ENCODE measurements at places on chromosomes 12 and 14.

DNA sequence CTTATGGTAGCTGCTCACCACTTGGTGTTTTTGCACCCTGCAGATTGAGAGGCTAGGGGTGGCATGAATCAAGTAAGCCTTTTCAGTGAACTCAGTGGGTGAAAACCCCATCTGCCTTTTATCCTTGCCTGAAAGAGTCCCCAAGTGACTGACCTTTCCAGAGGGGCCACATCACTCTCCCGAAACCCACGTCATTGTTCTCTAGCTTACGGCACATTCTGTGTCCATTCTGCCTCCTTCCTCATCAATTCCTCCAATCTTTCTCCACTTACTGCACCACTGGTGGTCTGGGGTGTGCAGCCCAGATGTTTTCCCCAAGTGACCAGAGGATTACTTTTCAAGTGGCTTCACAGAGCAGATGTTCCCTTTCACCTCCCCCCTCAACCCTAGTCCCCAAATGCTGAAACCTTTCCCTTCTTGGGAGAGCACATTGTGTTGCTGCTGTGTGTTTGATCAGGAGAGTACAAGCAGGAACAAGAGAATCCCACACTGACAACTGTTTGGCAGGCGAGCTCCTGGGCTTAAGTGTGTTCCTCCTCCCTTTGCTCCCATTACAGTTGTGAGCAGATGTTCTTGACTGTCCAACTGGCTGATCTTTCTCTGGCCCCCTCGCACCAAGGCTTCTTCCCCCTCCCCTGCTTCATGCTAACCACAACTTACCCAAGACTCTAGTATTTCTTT lies 138.0 kb upstream of the IGF1 start:
- no peak for DNase-seq

DNA sequence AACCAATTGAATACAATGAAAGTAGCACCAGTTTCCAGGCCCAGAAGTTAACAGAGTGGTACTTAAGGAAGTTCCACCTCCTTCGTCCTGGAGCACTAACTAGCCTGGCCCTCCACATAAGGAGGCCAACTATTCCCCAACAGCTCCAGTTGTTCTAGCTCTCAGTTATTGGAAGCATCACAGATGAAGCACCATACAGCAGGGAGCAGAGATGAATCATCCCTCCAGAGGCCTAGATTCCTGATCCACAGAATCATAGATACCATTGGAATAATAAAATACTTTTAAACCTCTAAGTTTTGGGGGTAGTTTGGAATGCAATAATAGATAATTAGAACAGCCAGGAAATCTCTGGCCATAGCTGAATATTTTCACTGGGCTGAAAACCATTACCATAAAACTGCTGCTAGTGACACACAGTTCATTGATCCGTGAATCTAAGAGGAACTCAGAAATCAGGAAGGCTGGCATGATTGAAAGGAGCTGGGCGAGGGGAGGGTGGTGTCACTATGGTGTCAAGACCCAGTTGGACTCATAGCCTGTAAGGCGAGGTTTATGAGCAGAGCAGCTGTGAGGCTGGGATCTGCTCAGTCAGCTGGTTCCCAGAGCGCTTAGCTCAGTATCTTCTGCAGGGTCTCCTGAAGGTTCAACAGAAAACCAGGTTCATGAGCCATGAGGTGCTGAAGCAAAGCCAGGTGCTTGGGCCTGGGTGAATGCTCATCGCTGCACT lies 371.4 kb upstream of the TMTC1 start:
- DNase-seq = no peak

DNA sequence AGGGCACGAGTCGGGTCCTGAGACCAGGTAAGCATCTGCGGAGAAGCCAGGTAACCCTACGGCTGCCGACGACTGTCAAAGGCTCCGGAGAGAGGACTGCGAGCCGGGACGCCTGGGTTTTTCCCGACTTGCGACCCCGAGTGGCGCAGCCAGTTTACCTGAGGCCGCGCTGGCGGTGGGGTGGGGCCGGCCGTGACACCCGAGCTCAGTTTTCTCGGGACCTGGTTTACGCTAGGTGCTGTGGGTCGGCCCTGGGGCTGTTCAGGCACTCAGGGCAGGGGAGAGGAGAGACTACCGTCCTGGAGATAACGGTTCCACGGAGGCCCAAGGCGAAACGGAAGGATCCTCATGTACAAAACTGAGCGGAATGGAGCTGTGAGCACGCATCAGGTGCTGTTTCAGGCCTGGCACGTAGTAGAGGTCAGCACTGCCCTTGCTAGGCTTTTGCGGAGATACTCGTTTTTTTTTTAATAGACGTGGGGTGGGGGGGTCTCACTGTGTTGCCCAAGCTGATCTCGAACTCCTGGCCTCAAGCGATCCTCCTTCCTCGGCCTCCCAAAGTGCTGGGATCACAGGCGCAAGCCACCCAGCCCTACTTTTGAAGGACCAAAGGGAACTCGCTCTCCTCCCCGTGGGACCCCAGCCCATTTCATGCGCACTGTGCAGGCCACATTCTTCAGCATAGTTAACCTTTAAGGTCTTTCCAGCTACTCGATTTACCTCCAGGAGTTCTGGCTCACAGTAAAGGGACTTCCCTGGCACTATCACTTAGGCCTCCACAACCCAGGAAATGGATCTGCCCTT lies 471 bp downstream of the MTRFR start:
- peak; percentile 31 for DNase-seq

GRCh38 chr12:77559400-77560074 lies 271.2 kb upstream of the NAV3 start:
- no peak for DNase-seq

DNA sequence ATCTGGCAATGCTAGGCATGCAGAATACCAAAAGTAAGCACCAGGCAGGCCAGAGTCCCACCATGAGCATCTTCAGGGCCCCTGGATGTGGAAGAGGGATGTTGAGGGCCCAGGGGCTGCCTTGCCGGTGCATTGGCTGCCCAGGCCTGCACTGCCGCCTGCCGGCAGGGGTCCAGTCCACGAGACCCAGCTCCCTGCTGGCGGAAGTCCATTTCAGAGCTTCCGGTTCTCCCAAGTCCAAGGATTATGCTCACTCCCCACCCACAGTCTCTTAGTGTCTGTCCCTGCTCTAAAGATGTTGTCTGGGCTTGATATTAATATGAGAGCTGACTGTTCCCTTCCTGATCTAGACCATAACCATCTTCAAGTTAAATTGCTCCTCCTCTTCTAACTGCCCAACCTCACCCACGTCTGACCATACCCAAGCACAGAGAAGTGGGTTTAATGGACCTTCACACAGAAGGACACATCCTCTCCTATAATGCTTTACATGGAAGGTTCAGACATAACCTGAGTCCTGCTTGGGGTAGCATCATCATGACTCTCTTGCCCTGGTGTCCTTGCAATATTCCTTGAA lies 117.4 kb downstream of the DAD1 start:
- peak; percentile 43 for DNase-seq

GRCh38 chr12:74781991-74782485 lies 244.4 kb downstream of the ATXN7L3B start:
- no peak for DNase-seq

- no peak for DNase-seq
Measured at GRCh38 chr12:5310151-5310550, 121.8 kb upstream of the NTF3 start.

GRCh38 chr12:107318806-107319532 lies 225.6 kb upstream of the CRY1 start:
- no peak for DNase-seq

DNA sequence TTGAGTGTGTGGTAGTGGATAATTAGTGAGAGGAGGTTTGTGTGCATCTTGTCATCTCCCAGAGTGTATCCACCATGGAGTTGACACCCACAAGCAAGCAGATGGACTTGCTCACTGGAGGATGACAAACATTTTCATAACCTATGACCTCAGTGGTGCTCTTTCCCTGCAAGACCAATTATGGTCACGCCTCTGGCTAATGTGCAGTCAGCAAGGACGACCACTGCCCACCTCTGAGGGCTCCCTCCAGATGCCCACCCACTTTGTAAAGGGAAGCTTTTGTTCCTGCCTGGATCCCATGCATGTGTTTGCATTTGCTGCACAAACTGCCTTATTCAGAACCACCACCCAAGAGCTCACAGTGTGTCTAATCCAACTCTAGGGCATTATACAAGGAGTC lies 982.8 kb downstream of the TMEM121 start:
- no peak for DNase-seq

DNA sequence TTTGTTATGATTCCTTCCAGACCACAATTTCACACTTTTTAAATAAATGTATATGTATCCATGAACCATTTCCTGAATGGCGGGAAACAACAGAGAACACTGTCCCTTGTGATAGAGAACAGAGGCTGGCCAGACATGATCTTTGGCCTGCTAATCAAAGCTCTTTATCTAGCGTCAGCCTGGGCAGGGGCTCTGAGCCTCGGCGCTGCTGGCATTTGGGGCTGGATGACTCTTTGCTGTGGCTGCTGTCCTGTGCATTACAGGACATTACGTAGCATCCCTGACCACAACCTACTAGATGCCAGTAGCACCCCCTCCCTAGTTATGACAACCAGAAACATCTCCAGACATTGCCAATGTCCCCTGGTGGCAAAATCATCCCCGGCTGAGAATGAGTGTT lies 77.7 kb downstream of the DNAH10 start:
- DNase-seq = no peak

DNA sequence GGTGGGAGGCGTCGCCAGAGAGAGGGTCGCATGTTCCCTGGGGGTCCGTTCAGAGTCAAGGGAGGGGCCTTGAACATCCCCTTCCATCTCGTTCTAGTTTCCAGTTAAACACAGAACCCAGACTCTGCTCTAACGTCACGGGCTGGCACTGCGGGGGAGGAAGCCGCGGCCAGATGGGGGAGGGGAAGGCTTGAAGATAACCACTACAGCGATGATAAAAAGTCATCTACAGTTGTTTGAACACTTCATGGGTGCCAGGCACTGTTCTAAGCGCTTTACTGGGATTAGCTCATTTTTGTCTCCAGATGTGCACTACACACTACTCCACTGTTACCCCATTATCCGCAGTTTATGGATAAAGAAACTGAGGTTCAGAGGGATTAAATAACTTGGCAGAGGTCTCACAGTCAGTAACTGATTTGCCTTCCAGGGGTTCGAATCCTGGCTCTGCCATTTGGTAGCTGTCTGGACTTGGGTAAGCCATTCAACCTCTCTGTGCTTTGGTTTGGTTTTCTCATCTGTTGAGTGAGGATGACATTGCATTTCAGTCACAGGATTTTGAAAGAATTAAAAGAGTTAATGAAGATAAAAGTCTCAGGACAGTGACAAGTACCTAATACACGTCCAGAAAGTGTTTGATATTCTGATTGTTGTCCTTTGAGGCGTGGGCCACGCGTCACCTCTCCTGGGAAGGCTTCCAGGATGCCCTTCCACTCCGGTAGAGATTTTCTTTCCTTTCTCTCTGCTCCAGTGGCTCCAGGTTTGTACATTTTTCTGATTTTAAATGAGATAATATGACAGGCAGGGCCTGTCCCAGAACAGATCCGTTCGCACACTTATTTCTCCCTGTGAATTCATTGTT lies 798 bp upstream of the RASAL1 start:
- peak; percentile 86 for DNase-seq

- DNase-seq = no peak
Measured at GRCh38 chr14:54116972-54117371, 160.3 kb upstream of the BMP4 start.

GRCh38 chr12:89062996-89063395 lies 289.3 kb downstream of the DUSP6 start:
- DNase-seq = no peak

- no peak for DNase-seq
Measured at GRCh38 chr14:68018598-68018997, 199.0 kb downstream of the RAD51B start.

DNA sequence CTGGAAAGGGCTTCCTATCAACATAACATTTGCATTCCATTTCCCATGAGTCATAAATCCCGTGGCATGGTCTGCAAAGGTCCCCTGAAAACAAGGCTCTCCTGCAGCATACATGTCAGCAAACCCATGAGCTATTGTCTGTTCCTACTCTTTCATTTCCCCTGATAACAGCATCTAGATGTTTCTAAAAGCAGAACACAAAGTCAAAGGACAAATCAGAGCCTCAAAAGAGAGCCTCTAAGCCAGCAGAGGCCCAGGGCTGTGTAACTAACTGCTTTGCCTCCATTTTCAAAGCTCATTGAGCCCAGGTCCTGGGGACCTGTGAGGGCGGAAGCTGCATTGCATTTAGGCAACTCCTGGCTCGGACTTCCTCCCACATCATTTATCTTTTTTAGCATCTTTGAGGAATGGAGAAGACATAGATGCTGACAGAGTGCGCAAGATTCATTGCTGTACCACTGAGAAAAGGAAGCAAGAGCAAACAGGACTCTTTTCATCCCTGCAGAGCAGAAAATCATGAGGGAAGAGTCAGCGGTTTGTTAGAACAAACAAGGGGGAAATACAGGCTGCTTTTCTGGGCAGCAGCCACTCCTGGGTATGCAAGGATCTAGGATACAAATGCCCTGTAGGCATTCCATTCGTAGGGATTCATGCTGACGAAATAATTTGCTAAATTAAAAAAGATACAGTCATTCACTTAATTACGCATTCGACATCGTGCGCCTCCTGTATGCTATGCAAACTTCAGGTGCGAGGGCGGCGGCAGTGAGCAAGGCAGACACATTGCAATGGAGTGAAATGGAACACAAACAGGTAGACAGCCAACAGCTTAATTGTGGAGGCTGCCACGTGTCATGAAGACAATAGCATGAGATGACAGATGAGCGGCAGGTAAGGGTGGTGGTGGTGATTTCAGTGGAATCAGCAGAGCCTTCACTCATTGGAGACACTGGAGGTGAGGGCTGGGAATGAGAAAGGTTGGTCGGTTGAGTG lies 131.0 kb downstream of the TMEM132D start:
- DNase-seq = no peak

DNA sequence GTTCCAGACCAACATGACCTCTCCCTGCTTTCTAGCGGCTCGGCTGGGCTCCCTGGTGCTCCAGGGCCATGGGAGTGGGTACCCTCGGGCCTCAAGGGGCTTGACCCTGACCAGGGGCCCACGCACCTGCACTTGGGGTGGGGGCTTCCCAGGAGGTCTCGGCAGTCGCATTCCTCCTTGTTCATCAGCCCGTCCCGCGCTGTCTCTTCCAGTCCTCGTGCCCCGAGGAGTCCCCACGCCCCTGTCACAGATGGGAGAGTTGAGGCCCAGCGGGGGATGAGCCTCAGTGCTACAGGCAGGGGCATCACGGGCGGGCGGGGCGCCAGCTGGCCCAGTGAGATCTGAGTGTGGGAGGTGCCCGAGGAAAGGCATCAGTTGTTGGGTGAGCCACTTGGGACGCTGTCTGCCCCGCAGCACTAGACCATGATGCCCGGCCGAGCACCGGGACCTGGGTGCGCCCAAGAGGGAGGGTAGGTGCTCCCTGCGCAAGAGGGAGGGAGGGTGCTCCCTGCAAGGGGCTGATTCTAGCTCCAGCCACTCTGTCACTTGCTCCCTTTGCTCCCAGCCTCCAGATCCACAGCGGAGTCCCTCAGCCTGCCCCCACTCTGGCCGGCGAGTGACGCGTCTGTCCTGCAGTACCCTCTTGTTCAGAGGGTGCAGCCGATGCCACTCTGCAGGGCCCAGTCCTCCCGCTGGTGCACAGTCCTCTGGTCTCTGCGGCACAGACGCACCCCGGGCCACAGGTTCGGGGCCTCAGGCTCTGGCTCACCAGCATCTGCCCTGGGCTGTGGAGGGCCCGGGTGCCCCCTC lies 23.8 kb downstream of the MMP17 start:
- DNase-seq = no peak
